Left kidney (tissue), 8 donors: ENCODE measurements at places on chromosomes 12 and 14. TPM values are rescaled to one million over a fixed set of nuclear protein-coding genes. Genes with fewer than 3 reads are reported as not detected.

The GLIPR1L1 gene
- 0.43 TPM for polyA plus RNA-seq

The OR10G3 gene
- polyA plus RNA-seq: 0.07 TPM

The SMOC1 gene
- 1.7 TPM for polyA plus RNA-seq

The OTX2 gene
- not detected for polyA plus RNA-seq

The B3GNT4 gene
- polyA plus RNA-seq: 6.4 TPM

The SDR9C7 gene
- polyA plus RNA-seq: 0.32 TPM

The SALL2 gene
- 62.1 TPM for polyA plus RNA-seq

The WBP11 gene
- polyA plus RNA-seq: 124 TPM

The CARMIL3 gene
- polyA plus RNA-seq: 2.4 TPM

The PLEKHD1 gene
- polyA plus RNA-seq: 5.4 TPM

The DEGS2 gene
- polyA plus RNA-seq: 5.3 TPM

The RPS6KL1 gene
- 0.91 TPM for polyA plus RNA-seq

The IFI27 gene
- 5.5 TPM for polyA plus RNA-seq

The HOXC9 gene
- polyA plus RNA-seq: 25.2 TPM

The PRPH gene
- polyA plus RNA-seq: not detected

The EFS gene
- polyA plus RNA-seq: 35.4 TPM

The CDCA4 gene
- 23.0 TPM for polyA plus RNA-seq

The NGB gene
- not detected for polyA plus RNA-seq

The CCNT1 gene
- polyA plus RNA-seq: 40.2 TPM

The POTEM gene
- not detected for polyA plus RNA-seq

The HOXC6 gene
- 34.1 TPM for polyA plus RNA-seq

The LAG3 gene
- 1.9 TPM for polyA plus RNA-seq

The TAS2R20 gene
- 3.2 TPM for polyA plus RNA-seq

The POLE2 gene
- 34.7 TPM for polyA plus RNA-seq

The TAS2R9 gene
- polyA plus RNA-seq: not detected

The TDRD9 gene
- polyA plus RNA-seq: 7.2 TPM

The PRB2 gene
- polyA plus RNA-seq: 1.5 TPM

The RNF31 gene
- polyA plus RNA-seq: 57.5 TPM

The OR6C75 gene
- polyA plus RNA-seq: 0.07 TPM

The TAS2R30 gene
- 0.52 TPM for polyA plus RNA-seq

The DACT1 gene
- polyA plus RNA-seq: 33.3 TPM

The ATF7 gene
- polyA plus RNA-seq: 52.4 TPM

The TOGARAM1 gene
- polyA plus RNA-seq: 43.1 TPM

The AMIGO2 gene
- 40.5 TPM for polyA plus RNA-seq

The FLVCR2 gene
- polyA plus RNA-seq: 10.1 TPM

The CLEC6A gene
- polyA plus RNA-seq: 0.27 TPM

The LGR5 gene
- 23.1 TPM for polyA plus RNA-seq

The SYNDIG1L gene
- polyA plus RNA-seq: 0.50 TPM

The PIWIL1 gene
- polyA plus RNA-seq: 0.78 TPM

The COCH gene
- 3.9 TPM for polyA plus RNA-seq

The SCARB1 gene
- polyA plus RNA-seq: 21.1 TPM

The SMIM41 gene
- polyA plus RNA-seq: not detected

The OASL gene
- polyA plus RNA-seq: 0.10 TPM

The IL26 gene
- not detected for polyA plus RNA-seq

The FGD4 gene
- polyA plus RNA-seq: 19.2 TPM

The IRAK3 gene
- polyA plus RNA-seq: 4.7 TPM

The BMP4 gene
- polyA plus RNA-seq: 44.5 TPM

The TAS2R13 gene
- polyA plus RNA-seq: 0.12 TPM

The TPPP2 gene
- polyA plus RNA-seq: 2.7 TPM

The SINHCAF gene
- 311 TPM for polyA plus RNA-seq

The MAP3K9 gene
- polyA plus RNA-seq: 5.9 TPM

The PLCZ1 gene
- 1.3 TPM for polyA plus RNA-seq

The TMEM179 gene
- 0.60 TPM for polyA plus RNA-seq
